Mesendoderm (in vitro differentiated cells): ENCODE measurements at places on chromosomes 2 and 18.

DNA sequence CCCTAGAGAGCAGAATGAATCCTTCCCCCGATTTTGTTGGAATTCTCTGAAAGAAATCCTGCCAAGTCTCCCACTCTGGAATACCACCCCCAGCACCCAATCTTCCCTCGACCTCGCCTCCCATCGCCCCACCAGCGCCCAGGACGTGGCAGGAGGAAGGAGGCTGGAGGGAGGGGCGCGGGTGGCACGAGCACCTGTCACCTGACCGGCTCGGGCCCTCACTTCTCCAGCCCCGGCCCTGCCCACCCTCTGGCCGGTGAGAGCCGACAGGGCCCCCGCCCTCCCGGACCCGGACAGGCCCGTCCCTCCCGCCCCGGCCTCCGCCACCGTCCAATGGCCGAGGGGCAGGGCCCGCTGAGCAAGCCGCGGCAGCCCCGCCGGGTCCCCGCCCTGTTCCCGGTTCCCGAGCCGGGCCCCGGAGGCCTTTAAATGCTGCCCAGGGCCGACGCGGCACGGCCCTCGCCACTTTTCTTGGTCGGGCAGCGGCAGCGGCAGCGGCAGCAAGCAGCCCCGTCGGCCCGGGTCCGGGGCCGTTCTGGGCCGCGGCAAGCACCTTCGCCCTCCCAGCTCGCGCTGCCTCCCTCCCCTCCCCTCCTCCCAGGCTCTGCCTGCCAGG is at the start of gene LGALSL:
TSS of gene LGALSL (plus strand) at position 393 of the 616 bp plus-strand sequence. CDS start 384 bp downstream, outside the sequence.
- H3K4me1 ChIP-seq: peaks cover 2% of the 10 kb centered on the region
- DNase-seq: peak; percentile 82
- H3K4me3 ChIP-seq: peak within 1 kb of the TSS; percentile 54
- no peaks in the 10 kb centered on the region for H3K27me3 ChIP-seq

- no peak for DNase-seq
- H3K27ac ChIP-seq: no peak overlapping the region
- H3K27me3 ChIP-seq: no peaks in the 10 kb centered on the region
- H3K36me3 ChIP-seq: no peaks in the 10 kb centered on the region
- peaks cover 10% of the 10 kb centered on the region for H3K4me1 ChIP-seq
Measured at GRCh38 chr18:48811401-48811800, 139.4 kb downstream of the SMAD7 start.

- no peak for DNase-seq
- H3K36me3 ChIP-seq: peaks cover 23% of the 10 kb centered on the region
- H3K4me1 ChIP-seq: no peaks in the 10 kb centered on the region
- no peak overlapping the region for H3K4me3 ChIP-seq
Measured at GRCh38 chr18:49572611-49573345, 10.9 kb downstream of the LIPG start.

- H3K4me3 ChIP-seq: no peak overlapping the region
- no peaks in the 10 kb centered on the region for H3K36me3 ChIP-seq
- no peaks in the 10 kb centered on the region for H3K4me1 ChIP-seq
- no peaks in the 10 kb centered on the region for H3K27me3 ChIP-seq
- no peak overlapping the region for H3K27ac ChIP-seq
Measured at GRCh38 chr18:48028696-48029095, 98.2 kb upstream of the SMAD2 start.

DNA sequence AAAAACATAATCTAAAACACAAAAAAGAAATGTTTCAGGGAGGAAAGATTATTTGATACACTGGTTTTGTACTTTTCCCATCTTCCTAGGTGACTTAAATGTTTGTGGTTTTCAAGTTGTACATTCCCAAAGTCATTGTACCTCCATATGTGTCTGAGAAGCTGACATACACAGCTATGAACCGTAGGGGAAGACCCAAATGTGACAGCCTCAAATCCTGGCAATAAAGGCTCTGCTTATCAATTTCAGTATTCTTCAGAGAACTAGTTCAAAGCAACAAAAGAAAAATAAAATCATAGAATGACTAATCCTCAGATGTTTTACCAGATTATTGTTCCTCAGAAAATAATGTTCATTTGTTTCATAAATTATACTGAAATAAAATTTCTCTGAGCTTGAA is 2.5 kb downstream of the DYNC2LI1 start:
- no peaks in the 10 kb centered on the region for H3K4me1 ChIP-seq
- no peak overlapping the region for H3K4me3 ChIP-seq
- DNase-seq: no peak
- H3K27me3 ChIP-seq: no peaks in the 10 kb centered on the region
- no peak overlapping the region for H3K27ac ChIP-seq

DNA sequence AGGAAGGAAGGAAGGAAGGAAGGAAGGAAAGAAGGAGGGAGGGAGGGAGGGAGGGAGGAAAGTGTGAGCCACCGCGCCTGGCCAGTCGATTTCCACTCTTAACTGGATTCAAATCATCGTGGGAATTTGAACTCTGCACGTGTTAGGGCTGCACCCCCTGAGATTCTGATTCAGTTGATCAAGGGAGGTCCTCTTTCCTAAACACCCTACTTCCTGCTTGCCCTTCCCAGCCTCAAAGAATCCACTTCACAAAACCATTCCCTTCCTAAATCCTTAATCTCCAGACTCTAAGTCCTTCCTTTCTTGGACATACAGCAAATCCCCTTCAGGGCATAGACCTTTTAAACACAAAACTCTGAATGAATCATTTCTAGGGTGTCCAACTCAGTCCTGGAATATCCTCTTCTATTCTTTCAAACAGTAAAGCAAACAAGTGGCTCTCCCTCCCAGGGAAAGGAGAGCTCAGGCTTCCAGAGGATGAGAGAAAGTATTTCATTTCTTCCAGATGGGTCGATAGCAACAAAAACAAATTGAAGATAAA is 68.2 kb upstream of the MBOAT2 start:
- DNase-seq: no peak
- H3K4me3 ChIP-seq: no peak overlapping the region
- H3K4me1 ChIP-seq: no peaks in the 10 kb centered on the region
- no peaks in the 10 kb centered on the region for H3K36me3 ChIP-seq
- H3K27ac ChIP-seq: no peak overlapping the region
- H3K27me3 ChIP-seq: no peaks in the 10 kb centered on the region

DNA sequence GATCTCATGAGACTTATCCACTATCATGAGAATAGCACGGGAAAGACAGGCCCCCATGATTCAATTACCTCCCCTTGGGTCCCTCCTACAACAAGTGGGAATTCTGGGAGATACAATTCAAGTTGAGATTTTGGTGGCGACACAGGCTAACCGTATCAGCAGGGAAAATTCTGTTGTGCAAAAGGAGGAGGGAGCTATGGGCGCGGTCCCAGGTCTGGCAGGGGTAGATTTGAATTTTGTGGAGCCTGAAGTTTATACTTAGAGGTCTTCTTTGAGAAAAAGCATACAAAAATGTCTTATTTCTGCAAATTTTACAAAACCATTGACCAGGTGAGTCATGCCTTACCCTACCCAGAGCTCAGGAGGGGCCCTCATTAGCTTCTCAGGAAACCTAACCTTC is 36.6 kb downstream of the SLC4A3 start:
- no peak overlapping the region for H3K27ac ChIP-seq
- no peak overlapping the region for H3K4me3 ChIP-seq
- no peaks in the 10 kb centered on the region for H3K27me3 ChIP-seq
- DNase-seq: no peak
- H3K4me1 ChIP-seq: peaks cover 2% of the 10 kb centered on the region

DNA sequence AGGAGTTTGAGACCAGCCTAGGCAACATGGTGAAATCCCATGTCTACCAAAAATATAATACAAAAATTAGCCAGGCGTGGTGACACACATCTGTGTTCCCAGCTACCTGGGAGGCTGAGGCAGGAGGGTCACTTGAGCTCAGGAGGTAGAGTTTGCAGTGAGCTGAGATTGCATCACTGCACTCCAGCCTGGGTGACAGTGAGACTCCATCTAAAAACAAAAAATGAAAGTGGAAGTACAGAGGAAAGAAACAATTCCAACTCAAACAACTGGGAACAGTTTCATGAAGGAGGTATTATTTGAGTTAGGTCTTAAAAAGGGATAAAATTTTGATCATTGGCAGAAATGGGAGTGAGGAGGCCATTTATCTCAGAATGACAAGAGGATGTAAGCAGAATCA is 6.3 kb upstream of the RAB1A start:
- no peaks in the 10 kb centered on the region for H3K36me3 ChIP-seq
- H3K27ac ChIP-seq: no peak overlapping the region
- DNase-seq: no peak
- H3K4me3 ChIP-seq: no peak overlapping the region

DNA sequence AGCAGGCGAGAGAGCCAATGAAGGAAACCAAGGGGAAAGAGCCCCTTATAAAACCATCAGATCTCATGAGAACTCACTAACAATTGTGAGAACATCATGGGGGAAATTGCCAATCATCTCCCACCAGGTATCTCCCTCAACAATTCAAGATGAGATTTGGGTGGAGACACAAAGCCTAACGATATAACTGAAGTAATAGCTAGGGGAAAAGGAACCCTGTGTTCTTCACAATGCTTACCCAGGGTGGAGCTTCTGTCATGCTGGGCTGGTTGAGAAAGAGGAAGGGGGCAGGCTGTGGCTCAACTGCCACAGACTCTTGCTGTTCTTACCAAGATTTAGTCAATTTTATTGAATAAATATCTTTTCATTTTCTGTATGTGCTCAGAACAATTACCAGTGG is 392.1 kb upstream of the HS6ST1 start:
- no peak overlapping the region for H3K27ac ChIP-seq
- no peak for DNase-seq

GRCh38 chr2:176202491-176202890 is 14.0 kb downstream of the HOXD1 start:
- no peak for DNase-seq
- no peak overlapping the region for H3K4me3 ChIP-seq
- H3K27me3 ChIP-seq: no peaks in the 10 kb centered on the region
- H3K27ac ChIP-seq: no peak overlapping the region

GRCh38 chr2:230893841-230894781 is 29.4 kb downstream of the ITM2C start:
- no peak overlapping the region for H3K27ac ChIP-seq
- no peaks in the 10 kb centered on the region for H3K27me3 ChIP-seq
- H3K4me1 ChIP-seq: no peaks in the 10 kb centered on the region
- no peak overlapping the region for H3K4me3 ChIP-seq
- no peaks in the 10 kb centered on the region for H3K36me3 ChIP-seq
- no peak for DNase-seq

GRCh38 chr2:98280376-98281102 is 65.7 kb upstream of the CNGA3 start:
- no peak overlapping the region for H3K27ac ChIP-seq
- peaks cover 5% of the 10 kb centered on the region for H3K4me1 ChIP-seq
- peak; percentile 55 for DNase-seq
- H3K36me3 ChIP-seq: no peaks in the 10 kb centered on the region
- no peaks in the 10 kb centered on the region for H3K27me3 ChIP-seq

DNA sequence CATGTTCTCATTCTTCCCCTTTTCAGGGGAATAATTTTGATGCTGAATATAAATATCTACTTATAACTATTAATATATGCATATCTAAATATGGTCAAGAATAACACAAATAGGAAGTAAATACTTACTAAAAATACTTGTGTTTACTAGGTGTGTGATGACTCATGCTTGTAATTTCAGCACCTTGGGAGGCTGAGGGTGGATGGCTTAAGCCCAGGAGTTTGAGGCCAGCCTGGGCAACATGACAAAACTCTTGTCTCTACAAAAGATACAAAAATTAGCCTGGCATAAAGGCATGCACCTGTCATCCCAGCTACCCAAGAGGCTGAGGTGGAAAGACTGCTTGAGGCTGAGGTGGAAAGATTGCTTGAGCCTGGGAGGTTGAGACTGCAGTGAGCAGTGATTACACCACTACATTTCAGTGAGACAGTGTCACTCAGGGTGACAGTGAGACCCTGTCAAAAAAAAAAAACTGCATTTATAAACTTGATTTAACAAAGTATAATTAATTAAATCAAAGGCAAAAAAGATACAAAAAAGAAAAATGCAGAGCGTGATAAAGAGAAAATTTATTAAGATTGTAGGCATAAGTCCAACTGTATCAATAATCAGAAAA is 703.1 kb upstream of the VRK2 start:
- peak; percentile 10 for DNase-seq
- no peaks in the 10 kb centered on the region for H3K36me3 ChIP-seq
- H3K27ac ChIP-seq: no peak overlapping the region

DNA sequence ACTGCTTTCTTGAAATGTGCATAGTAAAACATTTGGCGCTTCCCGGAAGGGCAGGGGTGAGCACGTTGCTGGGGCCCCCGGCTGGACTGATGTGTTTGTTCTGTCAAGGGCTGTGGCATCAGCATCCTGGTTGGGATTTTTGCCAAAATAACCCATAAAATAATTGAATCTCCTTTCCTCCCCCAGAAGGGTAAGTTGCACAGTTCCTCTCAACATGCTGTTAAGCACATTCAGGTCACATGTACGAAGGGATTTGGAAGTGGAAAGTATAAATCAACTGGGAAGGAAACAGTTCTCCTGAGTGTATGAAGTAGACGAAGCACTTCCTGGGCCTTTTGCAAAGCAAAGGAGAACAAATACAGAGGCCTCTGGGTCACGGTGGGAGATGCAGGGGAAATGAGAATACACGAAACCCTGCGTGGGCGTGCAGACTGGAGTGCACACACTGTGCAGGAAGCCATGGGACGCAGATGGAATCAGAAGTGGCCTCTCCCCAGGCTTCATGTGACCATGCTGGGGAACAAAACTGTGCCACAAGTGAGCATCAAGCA is 183.9 kb downstream of the LPIN1 start:
- no peak overlapping the region for H3K4me3 ChIP-seq
- no peak for DNase-seq
- H3K4me1 ChIP-seq: no peaks in the 10 kb centered on the region
- H3K27ac ChIP-seq: no peak overlapping the region
- H3K36me3 ChIP-seq: no peaks in the 10 kb centered on the region

DNA sequence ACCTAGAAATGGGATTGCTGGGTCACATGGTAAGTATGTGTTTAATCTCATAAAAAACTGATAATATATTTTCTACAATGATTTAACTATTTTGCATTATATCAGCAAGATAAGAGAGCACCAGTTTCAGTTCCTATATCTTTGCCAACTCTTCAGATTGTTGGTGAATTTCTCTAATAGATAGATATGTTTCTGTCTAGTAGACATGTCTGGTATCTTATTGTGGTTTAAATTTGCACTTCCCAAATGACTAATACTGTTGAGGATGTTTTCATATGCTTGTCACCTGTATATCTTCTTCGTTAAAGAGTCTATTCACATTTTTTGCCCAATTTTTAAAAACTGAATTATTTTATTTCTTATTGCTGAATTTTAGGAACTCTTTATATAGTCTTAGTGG is 113.8 kb upstream of the UXS1 start:
- no peaks in the 10 kb centered on the region for H3K4me1 ChIP-seq
- no peak overlapping the region for H3K4me3 ChIP-seq
- no peak overlapping the region for H3K27ac ChIP-seq
- DNase-seq: no peak
- no peaks in the 10 kb centered on the region for H3K36me3 ChIP-seq

- no peaks in the 10 kb centered on the region for H3K27me3 ChIP-seq
- peak overlapping the region; percentile 85 for H3K27ac ChIP-seq
- peak overlapping the region; percentile 19 for H3K4me3 ChIP-seq
- H3K4me1 ChIP-seq: peaks cover 3% of the 10 kb centered on the region
Measured at GRCh38 chr2:61538920-61539520, 864 bp upstream of the XPO1 start.
